Urothelium cell line (cell line): ENCODE measurements at places on chromosomes 5 and 9.

- no peak for DNase-seq
These were observed 3.9 kb downstream of the GABRA1 start for GRCh38 chr5:161851691-161852299.

GRCh38 chr5:80760680-80761079 lies 105.9 kb upstream of the DHFR start:
- no peak for DNase-seq

GRCh38 chr5:169440107-169440705 lies 139.3 kb upstream of the SLIT3 start:
- DNase-seq: no peak

GRCh38 chr5:96963267-96963666 lies 27.4 kb downstream of the LNPEP start:
- DNase-seq: no peak

- DNase-seq: no peak
These were observed 27.1 kb upstream of the GAS1 start for GRCh38 chr9:86974421-86974820.

- no peak for DNase-seq
These were observed 19.2 kb upstream of the NDST1 start for GRCh38 chr5:150488519-150489359.

GRCh38 chr5:131812371-131813160 lies 15.7 kb upstream of the FNIP1 start:
- DNase-seq: no peak

- DNase-seq: no peak
These were observed 2.3 kb downstream of the ANXA2R start for GRCh38 chr5:43037636-43038495.

DNA sequence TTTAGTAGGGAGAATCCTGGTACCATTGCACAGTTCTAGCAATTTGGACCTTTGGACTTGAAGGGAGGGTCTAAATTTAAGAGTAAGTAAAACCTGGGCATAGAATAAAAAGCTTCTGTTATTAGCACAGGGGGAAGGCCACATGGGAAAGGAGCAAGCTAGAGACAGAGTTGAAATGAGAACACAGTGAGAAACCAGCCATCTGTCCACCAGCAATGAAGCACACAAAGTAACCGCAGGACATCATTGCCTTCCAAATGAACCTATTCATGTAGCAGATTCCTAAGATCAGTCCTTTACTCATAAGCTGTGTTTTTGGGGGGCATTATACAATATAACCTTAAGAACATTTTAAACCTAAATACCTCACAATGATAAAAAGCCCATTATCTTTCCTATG lies 407.4 kb downstream of the HCN1 start:
- DNase-seq: no peak

DNA sequence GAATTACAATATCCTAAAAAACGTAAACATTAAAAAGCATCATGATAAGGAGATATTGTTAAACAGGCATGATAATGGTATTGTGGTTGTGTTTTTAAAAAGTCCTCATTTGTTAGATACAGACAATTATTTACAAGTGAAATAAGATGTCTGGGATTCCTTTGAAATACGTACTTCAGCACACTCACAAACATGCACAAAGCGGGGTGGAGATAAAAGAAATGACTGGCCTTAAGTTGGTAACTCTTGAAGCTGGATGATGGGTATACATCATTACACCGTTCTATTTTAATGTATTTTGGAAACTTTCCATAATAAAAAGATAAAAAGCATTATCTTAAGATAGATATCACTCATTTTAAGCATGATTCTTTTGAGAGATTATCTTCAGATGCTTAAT lies 1.0 kb downstream of the FAM200C start:
- no peak for DNase-seq

- no peak for DNase-seq
These were observed 136.7 kb upstream of the EFNA5 start for GRCh38 chr5:107807431-107807830.

DNA sequence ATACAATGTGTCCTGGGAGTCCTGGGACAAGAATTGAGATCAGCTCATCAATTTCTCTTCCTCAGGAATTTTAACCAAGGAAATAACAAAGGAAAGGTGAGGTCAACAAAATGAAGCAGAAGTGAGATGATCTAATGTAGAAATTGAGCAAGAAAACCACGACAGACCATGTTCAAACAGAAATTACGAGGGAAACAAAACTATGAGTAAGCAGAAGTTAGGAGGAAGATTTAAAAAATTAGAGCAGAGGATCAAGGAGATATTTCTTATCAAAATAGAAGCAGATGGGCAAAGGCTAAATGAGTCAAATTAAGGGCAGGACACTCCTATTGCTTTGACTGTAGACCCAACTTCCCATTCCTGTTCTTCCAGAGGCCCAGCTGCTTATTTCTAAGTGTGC lies 97.4 kb downstream of the HINT1 start:
- no peak for DNase-seq

DNA sequence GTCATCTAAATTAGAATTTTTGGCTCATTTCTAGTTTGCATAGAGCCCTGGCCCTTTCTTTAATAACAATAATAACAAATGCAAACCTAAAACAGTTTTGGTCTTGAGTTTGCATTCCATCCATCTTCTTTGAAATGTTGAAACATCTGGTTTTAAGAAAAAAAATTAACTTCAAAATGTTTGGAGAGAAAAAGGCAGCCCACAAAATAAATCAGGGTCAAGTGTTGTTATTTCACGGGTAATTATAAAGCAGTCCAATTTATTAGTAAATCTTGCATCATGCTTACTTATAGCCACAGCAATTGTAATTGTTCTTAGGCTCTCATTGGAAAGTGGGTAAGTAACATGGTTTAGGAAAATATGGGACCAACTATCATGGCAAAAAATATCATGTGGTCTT lies 247.0 kb upstream of the MEF2C start:
- no peak for DNase-seq

GRCh38 chr9:4353236-4353635 lies 53.4 kb upstream of the GLIS3 start:
- no peak for DNase-seq

DNA sequence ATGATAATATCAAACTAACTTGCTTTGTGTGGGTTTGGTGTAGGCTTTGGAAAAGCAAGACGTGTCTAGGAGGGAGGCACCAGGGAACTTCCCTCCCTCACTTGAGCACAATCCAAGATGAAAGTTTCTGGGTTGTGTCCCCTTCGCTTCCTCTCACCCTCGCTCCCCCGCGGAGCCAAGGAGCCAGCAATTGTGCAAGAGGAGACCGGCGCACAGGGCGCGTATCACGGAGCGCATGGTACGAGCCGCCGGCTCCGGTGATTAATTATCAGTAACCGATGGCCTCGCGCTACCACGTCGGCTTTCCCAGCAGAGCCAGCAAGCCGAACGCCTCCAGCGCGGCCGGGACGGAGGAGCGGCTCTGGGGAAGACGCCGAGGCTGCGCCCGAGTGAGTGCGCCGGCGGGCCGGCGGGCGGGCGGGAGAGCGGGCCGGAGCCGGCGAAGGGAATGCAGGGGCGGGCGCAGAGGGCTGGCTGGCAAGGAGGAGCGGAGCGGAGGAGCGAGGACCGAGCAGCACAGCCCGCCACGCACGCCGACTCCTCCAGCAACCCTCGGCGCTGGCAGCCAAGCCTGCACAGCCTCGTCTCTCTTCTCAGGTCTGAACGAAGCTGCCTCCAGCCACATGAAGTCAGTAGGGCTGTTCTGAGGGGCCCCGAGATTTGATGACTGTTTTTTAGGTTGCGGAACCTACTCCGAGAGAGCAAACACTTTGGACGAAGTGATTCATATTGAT lies 143.6 kb downstream of the BNC2 start:
- DNase-seq: peak; percentile 61

- no peak for DNase-seq
These were observed 11.3 kb downstream of the SLC23A1 start for GRCh38 chr5:139371482-139372435.

DNA sequence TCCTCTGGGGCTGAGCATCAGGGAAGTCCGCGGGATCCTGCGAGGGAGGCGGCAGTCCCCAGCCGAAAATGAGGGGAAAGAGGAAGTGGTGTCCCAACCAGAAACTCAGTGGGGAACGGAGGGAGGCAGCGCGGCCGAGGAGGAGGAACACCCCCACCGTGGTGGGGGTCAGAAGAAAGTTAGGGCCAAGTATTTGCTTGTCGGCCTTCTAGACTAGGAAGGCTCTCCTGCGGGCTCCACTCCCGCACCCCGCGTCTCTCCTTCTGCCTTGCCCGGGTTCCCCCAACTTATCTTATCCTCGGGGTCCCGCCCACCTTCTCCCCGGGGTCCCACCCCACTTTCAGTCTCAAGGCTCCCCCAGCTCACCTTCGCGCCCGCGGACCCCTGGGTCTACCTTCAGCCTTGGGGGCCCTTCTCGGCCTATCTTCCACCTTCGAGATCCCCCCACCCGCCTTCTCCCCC lies 557 bp upstream of the PHF2 start:
- peak; percentile 50 for DNase-seq

GRCh38 chr9:16828340-16829281 lies 41.9 kb downstream of the BNC2 start:
- DNase-seq: no peak

GRCh38 chr9:113913426-113914195 lies 37.5 kb downstream of the ZNF618 start:
- DNase-seq: no peak

- peak; percentile 47 for DNase-seq
These were observed 198.1 kb downstream of the NR3C1 start for GRCh38 chr5:143205386-143205785.

- DNase-seq: no peak
These were observed 1193.2 kb upstream of the NUDT12 start for GRCh38 chr5:104755806-104756205.

- DNase-seq: no peak
These were observed 38.7 kb upstream of the SEMA4D start for GRCh38 chr9:89536600-89536999.

GRCh38 chr9:75891277-75891741 lies 836 bp downstream of the PCSK5 start:
- DNase-seq: peak; percentile 19

GRCh38 chr9:77944556-77945243 lies 86.9 kb downstream of the GNAQ start:
- no peak for DNase-seq

- no peak for DNase-seq
These were observed 137.0 kb downstream of the PDE4D start for GRCh38 chr5:59756373-59757035.

GRCh38 chr9:108100571-108100970 lies 611.0 kb upstream of the KLF4 start:
- DNase-seq: no peak
